ENCODE measurements at places on chromosomes 3 and 15.

- peak; percentile 75 for DNase-seq
These were observed 139.3 kb downstream of the SOX2 start for GRCh38 chr3:181851063-181851462.

DNA sequence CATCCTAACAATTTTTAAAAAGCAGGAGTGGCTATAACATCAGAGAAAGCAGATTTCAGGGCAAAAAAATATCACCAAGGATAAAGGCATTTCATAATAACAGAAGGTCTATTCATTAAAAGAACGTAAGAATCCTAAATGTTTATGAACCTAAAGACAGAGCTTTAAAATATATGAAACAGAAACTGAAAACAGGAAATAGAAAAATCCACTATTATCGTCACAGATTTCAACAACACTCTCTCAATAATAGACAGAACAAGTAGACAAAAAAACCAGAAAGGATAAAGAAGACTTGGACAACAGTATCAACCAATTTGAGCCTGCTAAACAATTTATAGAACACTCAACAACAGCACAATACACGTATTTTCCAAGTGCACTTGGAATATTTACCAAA, 71.4 kb downstream of the FBXL22 start:
- no peak for DNase-seq

GRCh38 chr15:101390060-101390459, 95.0 kb upstream of the SNRPA1 start:
- no peak for DNase-seq

- DNase-seq = no peak
These were observed 56.3 kb downstream of the PPM1L start for GRCh38 chr3:160812304-160812703.

- DNase-seq = peak; percentile 94
These were observed 5.5 kb downstream of the SMAD6 start for GRCh38 chr15:66707310-66708082.

- DNase-seq = no peak
These were observed 450.3 kb upstream of the THRB start for GRCh38 chr3:24944805-24945520.

DNA sequence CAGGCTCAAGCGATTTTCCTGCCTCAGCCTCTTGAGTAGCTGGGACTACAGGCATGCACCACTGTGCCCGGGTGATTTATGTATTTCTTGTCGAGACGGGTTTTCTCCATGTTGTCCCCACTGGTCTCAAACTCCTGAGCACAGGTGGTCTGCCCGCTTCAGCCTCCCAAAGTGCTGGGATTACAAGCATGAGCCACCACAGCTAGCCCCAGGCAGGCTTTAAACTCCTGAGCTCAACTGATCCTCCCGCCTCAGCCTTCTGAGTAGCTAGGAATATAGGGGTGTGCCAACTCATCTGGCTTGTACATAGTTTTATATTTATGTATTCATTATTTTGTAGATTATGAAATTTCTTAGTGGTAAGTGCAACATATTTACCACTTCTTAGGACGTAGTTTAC, 198.8 kb upstream of the MCTP2 start:
- no peak for DNase-seq

DNA sequence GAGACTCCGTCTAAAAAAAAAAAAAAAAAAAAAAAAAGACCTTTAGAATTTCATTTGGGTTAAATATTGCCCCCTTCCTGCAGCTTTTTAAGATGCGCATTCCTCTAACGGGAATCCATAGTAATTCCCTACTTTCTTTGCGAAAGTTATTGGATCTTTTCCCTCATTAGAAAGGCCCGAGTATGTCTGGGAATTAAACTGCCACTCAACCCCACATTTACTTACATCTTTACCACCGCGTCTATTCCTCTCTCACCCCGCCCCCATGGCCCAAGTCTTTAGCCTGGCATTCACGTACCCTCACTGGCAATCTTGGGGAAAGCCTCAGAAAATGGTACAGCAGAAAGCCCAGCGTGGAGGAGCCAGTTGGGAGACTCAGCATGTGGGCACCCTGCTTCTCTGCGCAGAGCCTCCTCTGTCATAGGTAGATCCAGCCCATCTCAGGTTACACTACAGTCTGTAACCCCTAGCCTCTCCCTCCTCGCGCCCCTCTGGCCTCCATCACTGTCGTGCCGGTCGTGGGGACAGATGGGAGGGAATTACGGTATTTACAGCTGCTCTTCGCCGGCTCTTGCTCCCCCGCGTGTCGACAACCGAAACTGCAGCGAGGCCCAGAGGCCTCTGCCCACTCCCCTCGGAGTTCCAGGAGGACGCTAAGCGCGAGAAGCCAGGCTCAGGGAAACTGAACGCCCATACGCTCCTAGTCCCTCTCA, 6.4 kb upstream of the ANKDD1A start:
- no peak for DNase-seq

GRCh38 chr15:36430280-36430679, 149.1 kb upstream of the CDIN1 start:
- no peak for DNase-seq

DNA sequence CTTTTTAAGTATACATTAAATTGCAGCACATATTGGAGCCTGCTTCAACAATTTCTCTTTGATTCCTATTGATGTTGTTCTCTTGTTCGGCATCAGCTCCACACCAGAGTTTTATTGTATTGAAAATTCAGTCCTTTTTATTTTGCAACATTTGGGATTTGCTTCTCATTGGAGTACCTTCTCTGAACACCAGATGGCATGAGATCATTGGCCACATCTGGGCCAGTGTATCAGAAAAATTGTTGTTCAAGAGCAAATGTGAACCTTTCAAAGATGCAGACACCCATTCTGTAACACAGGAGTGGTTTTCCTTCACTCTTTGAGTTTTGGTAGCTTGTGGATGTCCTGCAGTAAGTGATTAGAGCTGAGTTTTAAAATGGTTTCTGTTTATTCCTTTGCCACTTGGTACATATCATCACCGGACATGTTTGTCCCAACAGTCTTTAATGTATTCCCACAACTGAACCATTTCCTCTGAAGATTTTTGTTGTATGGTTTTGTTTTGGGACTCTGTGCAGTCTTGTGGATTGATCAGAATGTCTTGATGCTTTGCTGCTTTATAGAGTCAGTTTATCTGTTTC, 96.1 kb downstream of the MCTP2 start:
- DNase-seq = peak; percentile 23

- no peak for DNase-seq
These were observed 61.7 kb downstream of the LDHAL6B start for GRCh38 chr15:59268168-59268851.

GRCh38 chr15:80588801-80589200, 106.3 kb upstream of the ABHD17C start:
- DNase-seq = no peak

- no peak for DNase-seq
These were observed 135.6 kb downstream of the SOX2 start for GRCh38 chr3:181847276-181847675.

- DNase-seq = no peak
These were observed 12.3 kb upstream of the CRBN start for GRCh38 chr3:3191675-3192285.

DNA sequence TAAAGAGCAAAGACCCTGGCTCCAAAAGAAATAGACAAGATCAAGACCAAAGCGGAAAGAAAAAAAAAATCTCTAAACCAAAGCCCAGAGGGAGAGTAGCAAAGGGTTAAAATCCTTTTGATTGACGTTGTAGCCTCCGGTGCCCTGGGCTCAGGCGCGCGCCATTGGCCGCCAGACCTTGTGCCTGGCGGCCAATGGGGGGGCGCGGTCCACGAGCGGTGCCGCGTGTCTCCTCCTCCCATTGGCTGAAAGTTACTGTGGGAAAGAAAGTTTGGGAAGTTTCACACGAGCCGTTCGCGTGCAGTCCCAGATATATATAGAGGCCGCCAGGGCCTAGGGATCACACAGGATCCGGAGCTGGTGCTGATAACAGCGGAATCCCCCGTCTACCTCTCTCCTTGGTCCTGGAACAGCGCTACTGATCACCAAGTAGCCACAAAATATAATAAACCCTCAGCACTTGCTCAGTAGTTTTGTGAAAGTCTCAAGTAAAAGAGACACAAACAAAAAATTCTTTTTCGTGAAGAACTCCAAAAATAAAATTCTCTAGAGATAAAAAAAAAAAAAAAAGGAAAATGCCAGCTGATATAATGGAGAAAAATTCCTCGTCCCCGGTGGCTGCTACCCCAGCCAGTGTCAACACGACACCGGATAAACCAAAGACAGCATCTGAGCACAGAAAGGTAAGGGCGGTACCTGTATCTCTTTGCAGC, at the start of gene HES1:
HES1 (plus strand) TSS at position 343 of the 713 bp plus-strand sequence; CDS start at position 576, 233 bp downstream.
- peak; percentile 95 for DNase-seq

DNA sequence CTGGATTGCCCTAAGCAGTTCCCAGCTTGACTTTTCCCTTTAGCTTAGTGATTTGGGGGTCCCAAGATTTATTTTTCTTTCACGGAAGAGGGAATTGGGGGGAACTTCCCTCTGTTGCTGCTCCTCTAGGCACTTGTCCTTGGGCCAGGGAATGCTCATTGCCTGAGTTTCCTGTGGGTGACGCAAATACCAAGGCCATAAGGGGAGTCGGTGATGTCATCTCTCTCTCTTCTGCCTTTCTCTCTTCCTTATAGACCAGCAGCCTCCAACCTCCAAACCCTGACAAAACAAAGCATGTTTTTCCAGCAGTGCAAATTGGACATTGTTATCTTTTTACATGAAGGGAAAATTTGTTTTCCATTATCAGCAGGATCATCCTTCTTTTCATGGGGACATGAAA, 120.2 kb downstream of the ITPR1 start:
- DNase-seq = no peak

DNA sequence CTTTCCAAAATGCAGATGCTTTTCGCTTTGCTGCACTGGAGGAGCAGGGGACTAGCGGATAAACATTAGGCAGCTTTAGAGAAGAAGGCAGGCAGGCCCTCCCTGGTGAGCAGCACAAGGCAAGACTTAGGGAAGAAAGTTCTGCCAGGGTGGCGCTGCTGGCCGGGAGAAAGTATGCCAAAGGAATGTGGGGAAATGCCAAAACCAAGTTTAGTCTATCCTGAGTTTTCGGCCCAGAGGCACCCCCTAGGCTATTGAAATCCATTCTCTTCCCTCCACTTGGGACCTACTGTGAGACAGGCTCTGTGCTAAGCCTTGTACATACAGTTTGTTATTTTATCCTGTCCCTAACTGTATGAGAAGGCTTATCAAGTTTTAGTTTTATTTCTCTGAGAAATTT, 9.2 kb downstream of the SHC4 start:
- no peak for DNase-seq

- no peak for DNase-seq
These were observed 137.3 kb downstream of the CACNA2D3 start for GRCh38 chr3:54259636-54260035.

DNA sequence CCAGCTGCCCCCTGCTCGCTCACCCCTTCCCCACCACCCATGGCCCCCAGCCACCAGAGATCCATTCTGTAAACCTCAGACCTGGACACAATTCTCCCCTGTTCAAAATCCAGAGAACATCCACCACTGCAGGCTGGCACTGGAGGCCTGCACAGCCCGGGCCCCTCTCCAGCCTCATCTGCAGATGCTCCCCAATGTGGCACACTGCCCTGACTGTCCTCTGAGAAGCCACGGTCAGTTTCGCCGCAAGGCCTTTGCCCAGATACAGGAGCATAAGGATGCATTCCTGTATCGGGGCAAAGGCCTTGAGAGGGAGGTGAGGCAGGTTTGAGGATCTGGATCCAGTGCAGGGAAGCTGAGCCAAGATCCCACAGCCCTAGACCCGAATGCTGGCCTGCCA, 175.4 kb upstream of the LINGO1 start:
- no peak for DNase-seq

DNA sequence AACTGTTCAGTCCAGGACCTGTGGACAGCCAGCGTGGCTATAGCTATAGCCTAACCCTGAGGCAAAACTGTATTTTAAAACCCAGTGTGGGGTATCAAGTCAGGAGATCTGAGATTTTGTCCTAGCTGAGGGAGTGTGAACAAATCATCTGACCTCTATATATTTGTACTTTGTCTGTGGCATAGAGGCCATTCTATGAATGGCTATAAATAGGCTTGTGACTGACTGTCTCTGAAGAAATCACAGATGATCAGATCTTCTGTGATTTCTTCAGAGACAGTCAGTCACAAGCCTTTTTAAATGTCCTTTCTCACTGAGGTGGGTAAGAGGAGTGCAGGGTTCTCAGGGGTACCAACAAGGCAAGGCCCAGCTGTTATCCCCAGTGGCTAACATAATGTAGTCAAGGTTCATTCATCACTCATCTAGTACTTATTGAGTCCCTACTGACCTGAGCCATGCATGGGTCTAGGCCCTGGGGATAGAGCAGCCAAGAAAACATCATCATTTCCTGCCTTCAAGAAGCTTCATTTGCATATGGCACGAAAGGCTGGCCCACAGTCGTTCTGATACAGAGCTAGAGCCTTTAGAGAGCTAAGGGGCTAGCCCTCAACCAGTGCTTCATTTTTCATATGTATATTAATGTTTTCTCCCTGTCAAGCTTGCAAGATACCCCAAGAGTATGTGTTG, 53.3 kb downstream of the TIPARP start:
- no peak for DNase-seq

DNA sequence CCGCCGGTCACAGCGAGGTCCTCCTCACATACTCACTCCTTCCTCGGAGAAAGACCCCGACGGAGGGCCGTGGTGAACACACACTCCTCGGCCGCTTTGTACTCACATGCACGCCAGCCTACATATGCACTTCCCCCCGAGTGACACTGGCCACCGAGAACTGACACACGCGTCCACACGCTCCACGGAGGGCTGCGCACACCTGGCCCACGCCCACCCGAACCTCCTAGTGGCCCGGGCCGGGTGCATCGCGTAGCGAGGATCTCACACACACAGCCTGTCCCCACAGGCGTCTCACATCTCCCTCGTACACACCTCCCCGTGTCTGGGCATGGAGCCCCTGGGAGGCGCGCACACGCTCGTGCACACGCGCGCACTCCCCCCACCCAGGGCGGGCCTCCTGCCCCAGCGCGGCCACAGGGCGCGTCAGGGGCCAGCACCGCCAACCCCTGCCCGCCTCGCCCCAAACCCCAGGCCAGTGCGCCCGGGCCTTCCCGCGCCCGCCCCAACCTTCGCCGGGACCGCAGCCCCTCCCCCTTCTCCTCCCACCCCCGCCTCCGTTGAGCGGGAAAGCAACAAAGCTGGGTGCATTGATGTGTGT, 411 bp upstream of the C3orf70 start:
- DNase-seq = no peak

DNA sequence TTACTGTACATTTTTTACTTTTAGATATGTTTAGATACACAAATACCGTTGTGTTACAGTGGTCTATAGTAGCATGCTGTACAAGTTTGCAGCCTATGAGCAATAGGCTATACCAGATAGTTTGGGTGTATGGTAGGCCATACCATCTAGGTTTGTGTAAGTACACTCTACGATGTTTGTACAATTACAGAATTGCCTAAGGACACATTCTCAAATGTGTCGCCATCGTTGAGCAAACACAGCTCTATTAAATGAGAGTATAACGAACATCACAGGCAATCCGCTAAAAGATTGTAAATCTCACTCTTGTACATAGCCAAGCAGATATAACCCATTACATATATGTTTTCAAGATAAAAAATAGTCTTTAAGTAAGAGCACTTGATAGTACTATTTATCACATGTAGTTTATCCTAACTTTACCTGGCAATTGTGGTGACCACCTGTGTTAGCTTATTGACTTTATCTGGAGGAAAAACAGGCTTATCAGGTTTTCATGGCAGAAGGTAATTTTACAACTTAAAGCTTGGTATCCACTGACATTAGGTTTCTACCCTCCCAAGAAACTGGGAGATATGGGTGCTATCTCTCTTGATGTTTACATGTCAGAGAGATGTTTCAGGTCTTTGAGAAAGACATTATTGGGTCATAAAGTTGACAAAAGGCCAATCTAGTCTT, 898.7 kb downstream of the NSUN3 start:
- DNase-seq = no peak

Data from NCI-H1105 treated with DMSO at 0.1 percent for 48 hours (cell line).